ENCODE measurements at places on chromosomes 12 and 14.

- DNase-seq, result no peak
These were observed 167.9 kb downstream of the PRKD1 start for GRCh38 chr14:29759521-29760340.

DNA sequence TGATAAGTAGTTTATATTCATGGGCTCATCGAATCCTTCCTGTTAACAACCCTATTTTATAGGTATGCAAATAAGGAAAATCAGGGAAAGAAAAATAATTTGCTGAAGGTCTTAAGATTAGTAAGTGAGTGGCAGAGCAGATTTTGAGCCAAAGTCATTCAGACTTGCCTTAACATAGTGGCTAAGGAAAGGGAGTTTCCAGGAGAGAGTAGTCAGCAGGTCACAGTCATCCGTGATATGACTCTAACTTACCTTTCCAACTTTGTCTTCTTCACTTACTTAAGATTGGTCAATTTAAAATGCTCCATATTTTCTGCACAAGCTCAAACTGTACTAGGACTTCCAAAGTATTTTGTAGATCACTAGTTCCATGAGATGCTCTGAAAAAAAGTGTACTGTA, 46.6 kb downstream of the AKAP6 start:
- no peak for DNase-seq

GRCh38 chr12:47838286-47838931, 18.7 kb upstream of the HDAC7 start:
- peak; percentile 71 for DNase-seq

GRCh38 chr12:49872781-49873181, 29.9 kb upstream of the BCDIN3D start:
- peak; percentile 55 for DNase-seq

DNA sequence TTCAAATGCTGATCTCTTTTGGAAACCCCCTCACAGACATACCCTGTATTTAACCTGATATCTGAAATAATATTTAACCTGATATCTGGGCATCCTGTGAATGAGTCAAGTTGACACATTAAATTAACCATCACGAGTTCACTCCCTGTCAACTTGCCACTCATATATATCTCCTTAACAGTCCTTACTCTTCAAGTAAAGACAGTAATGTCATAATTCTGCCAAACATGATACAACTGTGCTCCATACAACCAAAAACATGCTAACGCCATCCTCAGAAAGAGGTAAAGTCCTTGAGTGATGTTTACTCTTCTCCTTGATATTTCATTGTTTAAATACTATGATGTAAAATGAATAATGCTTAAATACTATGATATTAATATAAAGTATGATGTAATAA, 105.0 kb downstream of the PLCZ1 start:
- no peak for DNase-seq

GRCh38 chr12:22729957-22730443, 105.0 kb downstream of the ETNK1 start:
- peak; percentile 77 for DNase-seq

GRCh38 chr14:92353447-92353846, 30.5 kb downstream of the SLC24A4 start:
- DNase-seq, result no peak

DNA sequence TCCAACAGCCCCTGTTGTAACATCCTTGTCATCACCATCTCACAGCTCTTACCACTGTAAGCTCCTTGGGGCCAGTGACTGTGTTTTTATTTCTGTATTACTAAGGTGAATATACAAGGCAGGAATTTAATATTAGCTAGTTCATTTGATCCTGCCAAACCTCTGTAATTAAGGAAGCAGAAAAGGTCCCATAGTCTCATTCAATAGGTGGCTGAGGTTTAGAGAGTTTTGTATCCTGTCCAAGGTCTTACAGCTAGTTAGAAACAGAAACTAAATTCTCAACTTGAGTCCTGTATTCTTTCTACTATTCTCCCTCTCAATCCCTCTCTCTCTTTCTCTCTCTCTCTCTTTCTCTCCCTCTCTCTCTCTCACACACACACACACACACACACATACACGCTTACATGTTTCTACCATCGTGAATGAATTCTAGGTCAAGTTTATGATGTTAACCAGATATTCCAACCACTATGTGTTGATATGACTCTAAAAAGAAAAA, 543 bp upstream of the GLIPR1 start:
- no peak for DNase-seq

GRCh38 chr14:74747237-74747636, 15.9 kb upstream of the YLPM1 start:
- DNase-seq, result no peak

DNA sequence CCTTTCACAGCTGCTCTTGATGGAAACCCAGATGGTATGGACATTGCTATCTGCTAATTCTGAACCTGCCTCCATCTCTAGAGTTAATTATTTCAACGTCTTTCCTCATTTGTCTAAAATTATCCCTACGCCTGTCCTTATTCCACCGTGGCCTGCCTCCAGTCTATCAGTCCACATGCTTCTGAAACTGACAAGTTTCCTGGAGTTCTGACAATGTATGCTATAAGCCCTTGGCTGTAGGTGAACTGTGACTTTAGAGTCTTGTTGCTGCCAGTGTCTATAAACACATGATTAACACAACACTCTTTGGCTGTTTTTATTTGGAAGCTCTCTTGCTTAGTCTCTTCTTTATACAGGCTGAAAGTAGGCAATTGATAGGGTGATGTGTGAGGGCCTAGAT, 1052.9 kb downstream of the TMTC2 start:
- no peak for DNase-seq

DNA sequence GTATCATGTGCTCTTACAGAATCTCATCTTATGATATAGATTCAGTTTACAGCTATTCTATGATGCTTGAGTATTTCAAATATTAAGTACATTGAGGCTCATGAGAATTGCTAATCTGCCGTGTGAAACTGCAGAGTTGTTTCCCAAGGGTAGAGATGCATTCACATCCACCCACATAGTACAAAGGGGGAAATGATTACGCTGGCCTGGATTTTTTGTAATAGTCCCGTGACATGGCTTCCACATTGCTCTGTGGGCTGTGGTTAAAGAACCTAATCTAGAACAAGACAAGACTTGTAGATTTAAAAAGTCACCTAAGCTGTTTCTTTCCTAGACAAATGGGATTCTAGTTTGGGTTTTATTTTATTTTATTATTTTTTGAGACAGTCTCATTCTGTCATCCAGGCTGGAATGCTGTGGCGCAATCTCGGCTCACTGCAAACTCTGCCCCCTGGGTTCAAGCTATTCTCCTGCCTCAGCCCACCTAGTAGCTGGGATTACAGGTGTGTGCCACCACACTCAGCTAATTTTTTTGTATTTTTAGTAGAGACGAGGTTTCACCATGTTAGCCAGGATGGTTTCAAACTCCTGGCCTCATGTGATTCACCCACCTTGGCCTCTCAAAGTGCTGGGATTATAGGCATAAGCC, 13.0 kb upstream of the RIOX1 start:
- DNase-seq, result no peak

- DNase-seq, result peak; percentile 8
These were observed 57.3 kb downstream of the TTC7B start for GRCh38 chr14:90758959-90759358.

- no peak for DNase-seq
These were observed 28.3 kb downstream of the ERC1 start for GRCh38 chr12:1019283-1019682.

GRCh38 chr12:63804746-63805145, 25.0 kb downstream of the RXYLT1 start:
- DNase-seq, result no peak
